ENCODE measurements at places on chromosomes 2 and 18.

GRCh38 chr2:179824961-179825360 lies 36.5 kb downstream of the ZNF385B start:
- no peak overlapping the region for H3K27ac ChIP-seq
- H3K36me3 ChIP-seq: no peaks in the 10 kb centered on the region
- peaks cover 8% of the 10 kb centered on the region for H3K27me3 ChIP-seq
- H3K4me1 ChIP-seq: no peaks in the 10 kb centered on the region
- no peak for DNase-seq

GRCh38 chr2:202104286-202104870 lies 31.3 kb downstream of the KIAA2012 start:
- no peaks in the 10 kb centered on the region for H3K4me1 ChIP-seq
- H3K36me3 ChIP-seq: no peaks in the 10 kb centered on the region
- H3K27ac ChIP-seq: no peak overlapping the region

DNA sequence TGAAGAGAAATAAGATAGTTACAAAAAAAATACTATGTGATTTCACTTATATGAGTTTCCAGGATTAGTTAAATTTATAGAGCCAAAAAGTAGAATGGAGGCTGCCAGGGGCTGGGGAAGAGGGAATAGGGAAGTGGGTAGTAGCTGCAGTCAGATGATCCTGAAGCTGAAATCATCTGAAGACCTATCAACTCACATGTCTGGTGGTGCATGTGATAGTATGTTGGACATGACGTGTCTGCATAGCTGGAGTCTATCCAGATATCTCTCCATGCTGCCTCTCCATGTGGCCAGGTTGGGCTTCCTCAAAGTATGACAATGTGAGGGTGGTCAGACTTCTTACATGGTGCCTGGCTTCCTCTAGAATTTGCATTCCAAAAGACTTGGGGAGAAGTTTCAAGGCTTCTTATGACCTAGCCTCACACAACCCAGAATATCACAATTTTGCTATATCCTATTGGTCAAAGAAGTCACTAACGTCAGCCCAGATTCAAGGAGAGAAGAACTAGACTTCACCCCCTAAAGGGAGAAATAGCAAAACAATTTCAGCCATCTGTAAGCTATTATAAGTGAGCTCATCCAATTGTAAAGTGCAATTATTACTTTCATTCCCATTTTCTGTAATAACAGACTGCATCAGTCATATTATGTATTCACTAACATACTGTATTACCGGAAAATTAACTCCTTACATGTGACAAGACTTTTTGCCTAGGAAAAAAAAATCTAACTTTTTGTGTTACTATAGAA lies 14.0 kb upstream of the ZNF396 start:
- no peak for DNase-seq
- H3K4me3 ChIP-seq: no peak overlapping the region
- H3K4me1 ChIP-seq: peaks cover 2% of the 10 kb centered on the region
- peaks cover 19% of the 10 kb centered on the region for H3K27me3 ChIP-seq
- H3K27ac ChIP-seq: no peak overlapping the region

DNA sequence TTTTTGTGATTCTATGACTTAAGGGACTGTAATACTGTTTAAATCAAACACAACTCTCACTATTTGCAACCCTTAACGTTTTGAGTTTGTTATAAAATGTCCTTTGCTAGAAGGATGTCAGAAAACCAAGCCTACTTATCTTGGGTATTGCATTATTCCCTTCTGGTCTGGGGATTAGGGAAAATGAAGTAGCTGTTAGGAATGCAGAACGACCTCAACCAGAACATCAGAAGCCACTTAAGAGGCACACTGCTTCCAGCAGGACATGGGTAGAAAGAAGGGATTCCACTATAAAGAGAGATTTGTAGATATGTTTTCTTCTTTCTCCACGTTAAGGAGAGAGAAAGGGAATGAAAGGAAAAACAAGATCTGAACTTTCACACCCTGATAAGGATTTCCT lies 101.2 kb downstream of the SETBP1 start:
- peaks cover 8% of the 10 kb centered on the region for H3K27me3 ChIP-seq
- H3K36me3 ChIP-seq: no peaks in the 10 kb centered on the region
- H3K4me3 ChIP-seq: no peak overlapping the region
- H3K4me1 ChIP-seq: peaks cover 6% of the 10 kb centered on the region
- H3K27ac ChIP-seq: no peak overlapping the region
- DNase-seq: no peak

GRCh38 chr2:88770016-88770415 lies 78.5 kb downstream of the RPIA start:
- H3K36me3 ChIP-seq: no peaks in the 10 kb centered on the region
- H3K27me3 ChIP-seq: peaks cover 11% of the 10 kb centered on the region
- DNase-seq: no peak
- peaks cover 4% of the 10 kb centered on the region for H3K4me1 ChIP-seq
- H3K4me3 ChIP-seq: no peak overlapping the region

Data from activated CD4-positive, alpha-beta memory T cell treated with anti-CD3 and anti-CD28 coated beads for 36 hours (primary cell).